ENCODE measurements at places on chromosomes 12 and 14.
A peak's percentile ranks its signal among the peaks of the same experiment; 100 is the strongest.

GRCh38 chr12:67541625-67541991, 106.9 kb upstream of the DYRK2 start:
- no peak for DNase-seq

- DNase-seq = no peak
These were observed 1.4 kb downstream of the SERPINA9 start for GRCh38 chr14:94474581-94475031.

DNA sequence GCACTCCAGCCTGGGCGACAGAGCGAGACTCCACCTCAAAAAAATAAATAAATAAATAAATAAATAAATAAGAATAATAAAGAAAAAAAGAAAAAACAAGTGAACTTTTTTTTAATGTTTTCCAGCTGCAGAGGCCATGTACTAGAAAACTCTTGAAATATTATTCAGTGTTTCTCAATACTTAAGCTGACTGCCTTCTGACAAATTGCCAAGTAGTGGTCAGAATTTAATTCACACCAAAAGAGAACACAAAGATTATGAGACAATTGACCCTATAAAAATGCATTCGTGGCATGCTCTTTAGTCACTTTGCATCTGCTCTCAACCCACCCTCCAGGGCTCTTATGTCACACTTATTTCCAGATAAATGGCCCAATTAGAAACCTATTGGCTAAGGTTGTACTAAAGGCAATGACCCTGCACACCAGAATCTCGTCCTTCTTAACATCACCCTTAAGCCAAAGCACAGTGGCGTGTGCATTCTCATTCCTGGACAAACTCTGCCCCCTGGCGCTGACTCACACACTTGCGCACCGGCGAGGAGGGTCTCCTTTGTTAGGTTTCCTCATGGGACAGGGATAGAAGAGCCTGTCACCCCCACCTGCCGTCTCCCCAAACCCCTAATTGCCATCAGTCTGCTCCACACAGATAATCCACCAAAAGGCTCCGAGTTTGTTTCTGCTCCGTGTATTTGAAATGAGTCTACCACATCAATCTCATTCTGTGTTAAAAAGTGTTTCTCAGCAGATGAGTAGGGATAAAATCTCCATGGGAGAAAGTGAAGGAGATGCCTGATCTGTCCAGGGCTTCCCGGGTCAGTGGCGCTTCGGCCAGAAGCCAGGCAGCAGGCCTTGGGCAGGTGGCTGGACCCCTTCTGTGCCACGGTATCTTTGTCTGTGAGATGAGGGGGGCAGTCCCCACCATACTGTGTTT, 73.1 kb upstream of the CEP83 start:
- peak; percentile 78 for DNase-seq

DNA sequence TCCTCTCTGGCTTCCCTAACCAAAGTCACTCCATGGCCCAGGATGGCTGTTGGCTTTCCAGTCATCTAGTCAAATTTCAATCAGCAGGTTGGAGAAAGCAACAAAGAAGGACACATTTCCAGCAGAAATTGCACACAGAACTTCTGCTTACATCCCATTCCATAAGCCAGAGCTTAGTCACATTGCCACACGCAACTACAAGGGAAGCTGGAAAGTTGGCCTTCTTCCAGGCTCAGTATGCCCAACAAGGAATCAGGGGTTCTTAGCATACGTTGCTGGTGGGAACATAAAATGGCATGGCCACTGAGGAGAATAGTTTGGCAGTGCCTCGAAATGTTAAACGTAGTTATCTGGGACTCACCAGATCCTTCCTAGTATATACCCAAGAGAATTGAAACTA, 9.3 kb upstream of the APPL2 start:
- no peak for DNase-seq

GRCh38 chr12:65494537-65494936, 216.1 kb downstream of the MSRB3 start:
- no peak for DNase-seq

GRCh38 chr12:41234692-41235091, 46.6 kb downstream of the PDZRN4 start:
- DNase-seq = no peak

DNA sequence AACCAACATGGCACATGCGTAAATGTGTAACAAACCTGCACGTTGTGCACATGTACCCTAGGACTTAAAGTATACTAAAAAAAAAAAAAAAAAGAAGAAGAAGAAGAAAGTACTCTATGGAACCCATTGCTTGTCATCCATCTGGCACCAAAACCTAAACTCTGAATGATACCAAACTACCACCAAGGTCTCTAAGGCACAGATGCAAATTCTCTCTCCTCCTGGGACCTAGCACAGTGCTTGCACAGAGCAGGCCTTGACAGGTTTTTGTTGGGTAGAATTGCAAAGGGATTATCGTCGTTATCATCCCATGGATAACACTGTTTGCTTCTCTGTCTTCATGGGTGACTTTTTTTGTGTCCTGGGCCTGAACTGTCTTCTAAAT, 13.2 kb upstream of the LGALS3 start:
- DNase-seq = no peak

DNA sequence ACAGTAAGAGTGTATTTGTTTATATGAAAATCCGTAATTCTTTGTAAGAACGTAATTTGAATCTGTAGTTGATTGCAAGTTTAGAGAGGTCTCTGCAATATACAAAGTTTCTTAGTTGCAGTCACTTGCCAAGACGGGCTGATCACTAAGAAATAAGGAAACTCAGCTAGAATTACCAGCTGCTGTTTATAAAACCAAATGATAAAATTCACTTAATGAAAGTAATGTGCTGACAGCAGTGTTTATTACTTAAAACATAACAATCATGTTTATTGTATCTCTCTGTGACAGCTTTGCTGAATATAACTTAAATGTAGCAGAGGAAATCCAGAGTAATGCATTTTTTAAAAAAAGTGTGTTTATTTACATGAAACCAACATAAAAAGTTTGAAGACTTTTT, 31.2 kb downstream of the SRGAP1 start:
- no peak for DNase-seq

- no peak for DNase-seq
These were observed 1.7 kb downstream of the PLEK2 start for GRCh38 chr14:67410313-67410712.

DNA sequence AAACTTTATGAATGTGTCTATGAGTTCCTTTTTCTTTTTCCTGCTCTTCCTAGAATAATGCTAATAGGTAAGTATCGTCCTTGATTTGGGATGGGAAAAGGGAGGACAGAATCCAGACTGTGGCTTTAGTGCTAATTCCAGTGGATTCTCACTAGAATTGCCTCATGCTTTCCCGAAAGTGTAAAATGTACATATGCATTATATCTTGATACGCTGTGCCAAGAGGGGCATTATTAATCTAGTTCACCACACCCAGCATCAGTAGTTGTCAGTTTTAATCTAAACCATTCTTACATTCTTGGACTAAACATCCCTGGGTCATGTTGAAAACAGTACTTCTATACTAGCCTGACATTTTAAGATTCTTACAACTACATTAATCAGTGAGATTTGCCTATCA, 49.3 kb downstream of the GCH1 start:
- no peak for DNase-seq

- no peak for DNase-seq
These were observed 224.5 kb upstream of the FOXG1 start for GRCh38 chr14:28542040-28542439.

- no peak for DNase-seq
These were observed 6.1 kb upstream of the IFI27L2 start for GRCh38 chr14:94135476-94135875.

GRCh38 chr14:75871181-75871880, 110.5 kb downstream of the TGFB3 start:
- DNase-seq = no peak

DNA sequence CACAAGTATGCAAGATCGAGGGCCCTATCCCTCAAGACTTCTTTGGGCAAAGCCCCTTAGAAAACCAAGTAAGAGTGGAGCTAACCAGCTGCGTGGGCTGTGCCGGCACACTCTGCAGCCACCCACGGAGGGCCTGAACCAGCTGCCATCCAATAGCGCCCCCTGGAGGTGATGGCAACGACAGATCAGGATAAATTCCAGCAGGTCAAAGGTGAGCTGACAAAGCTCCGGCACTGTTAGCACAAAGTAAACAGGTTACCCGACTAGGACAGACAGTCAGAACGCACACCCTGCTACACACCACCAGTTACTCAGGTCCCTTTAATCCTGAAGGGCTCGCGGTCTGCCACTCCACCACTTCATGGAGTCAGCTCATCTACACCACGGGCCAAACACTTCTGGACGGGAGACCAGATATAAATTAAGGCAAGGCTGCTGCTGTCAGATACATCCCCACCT, 4.9 kb downstream of the ZBTB39 start:
- DNase-seq = peak; percentile 87

DNA sequence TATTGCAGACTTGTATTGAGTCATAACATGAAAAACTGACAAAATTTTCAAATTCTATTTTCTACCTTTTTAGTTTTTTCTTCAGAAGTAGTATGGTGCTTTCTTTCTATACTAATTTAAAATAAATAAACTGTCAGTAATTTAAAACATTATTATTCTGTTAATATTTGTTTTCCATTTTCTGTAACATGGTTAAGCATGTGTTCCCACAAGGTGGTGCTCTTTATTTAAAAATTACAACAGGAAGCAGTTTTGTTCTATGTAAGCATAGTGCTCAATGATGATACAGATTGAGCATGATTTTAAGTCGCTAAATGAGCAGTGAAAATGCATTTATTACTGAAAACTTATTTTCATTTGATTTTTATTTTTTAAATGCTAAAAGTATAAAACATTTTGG, 114.6 kb downstream of the PPFIA2 start:
- DNase-seq = peak; percentile 76

GRCh38 chr12:55937981-55938380, 7.0 kb downstream of the DGKA start:
- no peak for DNase-seq

DNA sequence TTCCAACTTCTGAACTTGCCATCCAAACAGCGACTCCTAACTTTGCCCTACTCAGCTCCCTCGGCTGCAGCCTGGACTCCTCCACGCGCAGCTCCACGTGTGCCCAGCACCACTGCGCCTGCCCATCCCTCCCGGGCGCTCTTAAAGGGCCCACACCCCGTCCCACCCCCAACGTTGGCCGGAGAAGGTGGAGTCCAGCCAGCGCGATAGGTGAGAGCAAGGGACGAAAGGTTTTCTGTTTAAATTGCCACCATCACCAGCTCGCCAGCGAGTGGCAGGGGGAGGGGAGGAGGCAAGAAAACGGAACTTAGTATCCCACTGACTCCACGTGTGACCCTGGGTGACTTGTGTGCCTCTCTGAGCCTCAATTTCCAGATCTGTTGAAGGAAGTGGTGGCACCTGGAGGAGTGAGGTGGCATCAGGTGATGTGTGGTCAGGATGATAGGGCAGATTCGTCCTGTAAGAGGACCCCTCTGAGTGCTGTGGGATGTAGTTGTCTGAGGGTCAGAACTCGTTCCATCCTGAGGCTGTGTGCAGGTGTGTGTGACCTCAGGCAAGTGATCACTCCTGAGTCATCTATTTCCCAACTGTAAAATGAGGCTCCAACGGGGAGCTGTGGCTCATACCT, 59.7 kb downstream of the TRPV4 start:
- no peak for DNase-seq

DNA sequence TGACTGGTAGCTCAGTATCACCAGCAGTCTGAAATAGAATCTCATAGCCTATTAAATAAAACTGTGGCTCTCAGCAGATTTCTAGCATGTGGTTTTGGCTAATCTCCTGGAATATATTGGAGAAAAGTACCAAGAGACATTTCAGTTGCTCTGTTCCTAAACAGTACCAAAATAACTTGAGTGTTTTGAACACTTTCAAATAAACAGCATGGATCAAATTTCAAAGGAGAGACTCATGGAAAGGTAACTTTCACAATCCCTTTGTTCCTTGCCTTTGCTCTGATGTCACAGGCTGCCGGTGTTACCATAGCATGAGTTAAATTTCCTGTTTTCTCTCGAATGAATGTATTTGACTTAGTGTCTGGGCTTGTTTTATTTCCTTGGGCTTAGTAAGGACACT, 3.4 kb downstream of the ARG2 start:
- peak; percentile 25 for DNase-seq

DNA sequence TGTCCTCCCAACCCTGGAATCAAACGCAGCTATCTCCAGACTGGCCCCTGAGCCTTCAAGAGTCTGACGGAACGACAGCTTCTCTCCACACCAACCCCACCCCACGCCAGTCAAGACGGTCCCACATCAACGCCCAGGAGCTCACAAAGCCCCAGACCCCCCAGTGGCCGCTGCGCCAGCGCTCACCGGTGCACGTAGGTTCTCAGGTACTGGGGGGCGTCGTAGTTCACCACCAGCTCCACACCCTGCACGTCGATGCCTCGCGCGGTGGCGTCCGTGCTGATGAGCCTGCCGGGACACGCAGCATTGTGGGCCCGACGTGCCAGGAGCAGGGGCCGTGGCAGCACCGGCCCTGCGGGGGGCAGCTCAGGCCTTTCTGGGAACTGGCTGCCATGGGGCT, 4.2 kb downstream of the DDX51 start:
- DNase-seq = no peak

DNA sequence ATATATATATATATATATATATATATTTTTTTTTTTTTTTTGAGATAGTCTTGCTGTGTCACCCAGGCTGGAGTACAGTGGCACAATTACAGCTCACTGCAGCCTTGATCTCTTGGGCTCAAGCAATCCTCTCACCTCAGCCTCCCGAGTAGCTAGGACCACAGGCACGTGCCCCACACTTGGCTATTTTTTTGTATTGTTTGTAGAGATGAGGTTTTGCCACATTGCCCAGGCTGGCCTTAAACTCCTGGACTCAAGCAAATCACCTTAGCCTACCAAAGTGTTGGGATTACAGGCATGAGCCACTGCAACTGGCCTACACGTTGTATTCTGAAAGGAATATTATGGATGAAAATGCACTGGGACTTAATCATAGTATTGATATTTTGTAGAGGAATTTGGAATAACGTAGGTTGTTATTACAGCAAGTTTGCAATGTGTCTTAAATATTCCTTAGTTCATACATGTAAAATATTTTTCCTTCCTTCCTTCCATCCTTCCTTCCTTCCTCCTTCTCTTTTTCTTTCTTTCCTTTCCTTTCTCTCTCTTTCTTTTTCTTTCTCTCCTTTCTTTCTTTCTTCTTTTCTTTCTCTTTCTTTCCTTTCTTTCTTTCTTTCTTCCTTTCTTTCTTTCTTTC, 862 bp downstream of the KLRB1 start:
- no peak for DNase-seq

GRCh38 chr12:1890119-1890703, 28.2 kb downstream of the CACNA2D4 start:
- no peak for DNase-seq

GRCh38 chr12:56529656-56530055, 8.0 kb downstream of the RBMS2 start:
- DNase-seq = no peak

DNA sequence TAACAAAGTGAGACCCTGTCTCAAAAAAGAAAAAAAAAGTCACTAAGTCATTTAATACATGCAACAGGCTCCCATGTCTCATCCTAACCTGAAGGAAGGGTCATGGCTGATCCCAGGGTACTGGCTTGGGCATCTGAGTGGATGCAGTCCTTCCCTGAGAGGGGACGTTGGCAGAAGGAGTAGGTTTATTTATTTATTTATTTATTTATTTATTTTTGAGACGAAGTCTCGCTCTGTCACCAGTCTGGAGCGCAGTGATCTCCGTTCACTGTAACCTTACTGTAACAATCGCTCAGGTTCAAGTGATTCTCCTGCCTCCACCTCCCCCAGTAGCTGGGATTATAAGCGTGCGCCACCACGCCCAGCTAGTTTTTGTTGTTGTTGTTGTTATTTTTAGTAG, 7.2 kb upstream of the CALCOCO1 start:
- no peak for DNase-seq
